ENCODE measurements at places on chromosomes 7 and 10.

DNA sequence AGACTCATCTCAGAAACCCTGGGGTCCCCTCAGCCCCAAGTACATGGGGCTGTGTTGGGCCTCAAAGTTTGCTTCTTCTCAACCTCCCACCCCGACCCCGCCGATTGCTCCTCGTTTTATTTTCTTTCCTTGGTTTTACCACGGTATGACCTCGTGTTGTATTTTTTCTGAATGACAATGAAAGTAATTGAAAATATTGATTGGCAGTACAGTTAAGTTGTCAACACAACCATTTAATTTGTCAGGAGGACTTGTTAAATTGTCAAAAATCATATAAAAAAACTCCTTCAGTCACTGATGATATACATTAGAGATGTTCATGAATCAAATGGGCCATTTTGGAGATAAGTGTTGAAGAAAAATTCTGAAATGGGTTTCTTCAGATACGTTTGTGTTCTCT is 520.7 kb downstream of the LRMDA start:
- DNase-seq, result no peak

DNA sequence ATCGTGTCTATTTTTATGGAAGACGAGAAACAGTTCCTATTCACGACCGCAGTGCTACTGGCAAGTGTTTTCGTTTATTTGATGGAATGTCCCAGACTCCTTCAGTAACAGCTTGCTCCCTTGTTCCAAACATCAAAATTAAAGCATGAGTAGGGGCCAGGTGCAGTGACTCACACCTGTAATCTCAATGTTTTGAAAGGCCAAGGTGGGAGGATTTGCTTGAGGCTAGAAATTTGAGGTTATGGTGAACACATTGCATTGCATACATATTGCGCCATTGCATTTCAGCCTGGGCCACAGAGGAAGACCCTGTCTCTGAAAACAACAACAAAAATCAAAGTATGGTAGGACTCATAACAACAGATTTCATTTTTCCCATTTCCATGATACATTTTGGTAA is 22.8 kb downstream of the PTTG1IP2 start:
- no peak for DNase-seq

- DNase-seq, result no peak
Observed at GRCh38 chr7:3280445-3280844, 20.6 kb upstream of the SDK1 start.

DNA sequence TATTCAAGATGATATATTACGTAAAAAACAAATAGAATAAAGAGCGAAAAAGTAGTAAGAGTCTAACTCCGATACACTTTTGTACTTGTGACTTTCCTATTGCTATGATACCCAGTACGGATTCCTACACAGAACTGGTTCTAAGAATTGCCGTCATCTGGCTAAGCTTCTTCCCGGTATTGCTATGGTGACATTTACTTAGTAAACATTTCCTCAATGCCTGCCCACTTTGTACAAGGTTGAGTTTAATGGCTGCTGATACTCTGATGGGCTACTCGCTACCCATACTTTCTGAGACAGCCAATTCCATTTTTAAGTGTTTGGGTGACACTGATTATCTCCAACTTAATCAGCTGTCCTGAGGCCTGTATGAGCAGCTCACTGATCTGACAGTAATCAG is 55.6 kb downstream of the OSBPL3 start:
- DNase-seq, result no peak

DNA sequence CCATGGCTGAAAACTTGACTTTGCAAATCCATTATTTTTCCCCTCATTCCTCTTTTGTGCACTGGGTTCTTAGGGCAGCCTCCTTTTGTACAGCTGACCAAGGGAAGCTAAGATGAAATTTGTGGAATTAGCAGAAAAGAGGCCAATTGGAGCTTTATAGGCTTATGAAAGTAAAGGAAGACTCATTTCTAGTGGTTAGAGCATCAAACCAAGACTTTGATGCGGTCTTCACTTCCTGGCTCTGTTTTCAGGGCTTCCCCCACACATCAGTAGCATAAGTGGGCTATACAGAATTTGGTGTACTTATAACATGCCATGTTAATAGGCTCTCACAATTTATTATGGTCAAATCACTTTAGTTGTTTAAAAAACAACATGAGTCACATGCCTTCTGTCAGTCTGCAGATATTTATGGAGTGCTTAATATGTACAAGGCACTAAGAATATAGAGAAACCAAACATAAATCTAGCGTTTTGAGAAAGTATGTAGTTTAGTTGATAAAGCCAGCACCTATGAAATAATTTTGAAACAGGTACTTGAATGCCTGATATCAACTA is 5.7 kb downstream of the AUTS2 start:
- DNase-seq, result no peak

DNA sequence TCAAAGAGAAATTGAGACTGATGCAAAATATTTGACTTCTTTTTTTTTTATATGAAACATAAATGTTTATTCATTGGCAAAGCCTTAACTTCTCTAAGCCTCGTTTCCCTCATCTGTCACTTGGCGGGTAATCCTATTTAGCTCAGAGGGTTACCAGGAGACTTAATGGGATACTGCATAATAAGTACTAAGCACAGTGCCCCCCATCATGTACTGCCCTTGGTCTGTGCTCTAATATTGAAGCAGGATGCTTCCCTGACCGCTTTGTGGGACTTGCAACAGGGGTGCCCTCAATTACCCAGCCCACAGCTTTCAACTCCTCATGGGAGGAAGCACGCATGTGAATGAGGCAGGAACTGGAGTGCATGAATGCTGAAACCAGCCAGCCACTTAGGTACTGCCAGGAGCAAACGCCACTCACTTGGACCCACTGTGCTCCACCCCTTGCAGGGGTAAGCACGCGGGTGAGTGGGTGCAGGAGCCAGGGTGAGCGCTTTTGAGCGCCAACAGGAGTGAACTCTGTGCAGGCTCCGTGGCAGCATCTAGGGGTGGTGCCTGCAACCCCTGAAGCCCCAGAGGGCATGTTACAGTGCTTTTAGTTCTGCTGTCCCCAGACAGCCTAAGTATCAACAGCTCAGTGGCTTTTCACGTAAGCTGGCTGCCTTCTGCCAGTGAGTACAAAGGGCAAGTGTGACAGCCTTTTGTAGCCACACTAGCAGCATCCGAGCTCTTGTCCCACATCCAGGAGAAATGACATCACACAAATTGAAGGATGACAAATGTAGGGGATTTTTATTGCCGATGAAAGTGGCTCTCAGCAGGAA is 209.8 kb upstream of the C7orf33 start:
- DNase-seq, result no peak

- DNase-seq, result no peak
Observed at GRCh38 chr10:86164960-86165630, 201.5 kb downstream of the GRID1 start.

Data from activated CD8-positive, alpha-beta memory T cell treated with anti-CD3 and anti-CD28 coated beads for 4 hours (primary cell).